ENCODE measurements at places on chromosomes 11 and 22. TPM values are rescaled to one million over a fixed set of nuclear protein-coding genes. Genes with fewer than 3 reads are reported as not detected.

DNA sequence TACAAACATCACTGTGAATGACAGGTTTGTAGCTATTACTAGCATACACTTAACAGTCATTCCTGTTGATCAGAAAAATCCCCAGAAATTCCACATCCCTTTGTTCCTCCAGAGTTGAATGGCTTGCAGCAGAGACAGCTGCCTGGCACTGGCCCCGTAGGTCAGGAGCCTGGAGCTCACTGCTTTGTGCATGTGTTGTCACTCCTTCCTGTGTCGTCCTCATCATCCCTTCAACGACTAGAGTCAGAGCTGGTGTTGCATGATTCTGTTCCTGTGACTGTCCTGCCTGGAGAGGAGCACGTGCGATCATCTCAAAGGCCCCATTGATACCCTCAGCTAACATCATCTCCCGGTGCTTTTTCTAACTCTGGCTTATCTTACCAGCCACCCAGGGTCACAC, 58.3 kb downstream of the LDLRAD3 start:
- no peak overlapping the region for H3K27ac ChIP-seq
- H3K4me3 ChIP-seq = no peak overlapping the region
- no peak for DNase-seq
- H3K36me3 ChIP-seq = no peaks in the 10 kb centered on the region
- peaks cover 4% of the 10 kb centered on the region for H3K4me1 ChIP-seq

- peaks cover 39% of the 10 kb centered on the region for H3K27me3 ChIP-seq
- no peak overlapping the region for H3K27ac ChIP-seq
These were observed 76.3 kb upstream of the IGLL5 start for GRCh38 chr22:22811016-22812009.

GRCh38 chr11:9577556-9577955, 4.1 kb downstream of the WEE1 start:
- DNase-seq = no peak
- H3K4me1 ChIP-seq = peaks cover 49% of the 10 kb centered on the region
- H3K27me3 ChIP-seq = no peaks in the 10 kb centered on the region
- peaks cover 23% of the 10 kb centered on the region for H3K36me3 ChIP-seq

- peaks cover 4% of the 10 kb centered on the region for H3K4me1 ChIP-seq
- no peaks in the 10 kb centered on the region for H3K36me3 ChIP-seq
- no peak overlapping the region for H3K27ac ChIP-seq
- no peak overlapping the region for H3K4me3 ChIP-seq
These were observed 541.2 kb downstream of the BUD13 start for GRCh38 chr11:116231543-116231942.

- no peaks in the 10 kb centered on the region for H3K36me3 ChIP-seq
- no peak for DNase-seq
- peaks cover 17% of the 10 kb centered on the region for H3K4me1 ChIP-seq
These were observed 1339.5 kb downstream of the BRD1 start for GRCh38 chr22:48488149-48488551.

- H3K4me3 ChIP-seq = peak overlapping the region; percentile 93
- DNase-seq = no peak
- peaks cover 3% of the 10 kb centered on the region for H3K27me3 ChIP-seq
- peaks cover 42% of the 10 kb centered on the region for H3K4me1 ChIP-seq
- no peaks in the 10 kb centered on the region for H3K36me3 ChIP-seq
These were observed 10.8 kb downstream of the YPEL4 start for GRCh38 chr11:57638811-57639320.

GRCh38 chr11:65427691-65428577, 5.3 kb downstream of the NEAT1 start:
- peaks cover 81% of the 10 kb centered on the region for H3K36me3 ChIP-seq
- no peaks in the 10 kb centered on the region for H3K27me3 ChIP-seq
- DNase-seq = no peak

- H3K27ac ChIP-seq = no peak overlapping the region
- H3K36me3 ChIP-seq = no peaks in the 10 kb centered on the region
- H3K4me1 ChIP-seq = peaks cover 98% of the 10 kb centered on the region
- DNase-seq = no peak
- no peak overlapping the region for H3K4me3 ChIP-seq
- H3K27me3 ChIP-seq = no peaks in the 10 kb centered on the region
These were observed 5.6 kb downstream of the MAPK1 start for GRCh38 chr22:21861851-21862250.

DNA sequence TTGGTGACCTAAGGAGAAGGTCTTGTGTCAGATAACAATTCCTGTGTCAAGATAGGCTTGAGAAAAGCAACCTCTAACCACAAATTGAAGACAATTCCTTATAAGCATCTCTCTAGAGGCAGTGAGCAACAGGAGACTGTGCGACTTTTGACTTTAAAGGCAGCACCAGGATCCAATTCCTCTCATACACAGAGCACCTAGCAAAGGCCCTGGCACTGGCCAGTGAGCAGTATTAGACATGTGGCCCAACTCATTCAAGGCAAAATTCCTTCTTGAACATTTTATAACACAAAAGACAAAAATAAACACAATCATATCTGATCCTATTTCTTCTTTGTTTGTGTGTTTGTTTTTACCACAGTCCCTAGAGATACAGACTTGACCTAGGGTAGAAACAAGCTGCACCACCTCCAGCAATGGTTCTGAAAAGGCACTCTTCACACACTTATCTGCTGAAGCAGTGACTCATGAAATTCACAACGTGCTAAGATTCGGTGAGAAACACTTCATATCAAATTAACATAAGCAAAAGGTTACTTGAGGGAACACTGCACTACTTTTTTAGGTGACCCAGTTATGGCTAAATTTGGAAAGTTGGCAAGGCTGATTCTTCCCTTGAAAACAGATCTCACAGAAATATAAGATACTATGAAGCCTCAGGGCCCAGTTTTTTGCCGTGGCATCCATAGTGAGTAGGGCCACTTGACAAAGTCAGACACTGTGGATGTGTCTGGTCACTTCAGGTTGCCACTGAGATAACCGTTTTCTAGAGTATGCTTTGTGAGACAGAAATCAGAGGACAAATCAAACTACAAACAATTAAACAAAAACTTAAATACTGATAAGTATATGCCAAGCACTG, 1018.9 kb downstream of the DLG2 start:
- H3K27me3 ChIP-seq = no peaks in the 10 kb centered on the region
- peak overlapping the region; percentile 73 for H3K27ac ChIP-seq
- H3K4me3 ChIP-seq = no peak overlapping the region
- peaks cover 23% of the 10 kb centered on the region for H3K4me1 ChIP-seq

- H3K36me3 ChIP-seq = no peaks in the 10 kb centered on the region
- H3K4me3 ChIP-seq = no peak overlapping the region
- no peak for DNase-seq
- H3K27me3 ChIP-seq = peaks cover 20% of the 10 kb centered on the region
- no peaks in the 10 kb centered on the region for H3K4me1 ChIP-seq
These were observed 15.7 kb upstream of the FBXO3 start for GRCh38 chr11:33790040-33790439.

DNA sequence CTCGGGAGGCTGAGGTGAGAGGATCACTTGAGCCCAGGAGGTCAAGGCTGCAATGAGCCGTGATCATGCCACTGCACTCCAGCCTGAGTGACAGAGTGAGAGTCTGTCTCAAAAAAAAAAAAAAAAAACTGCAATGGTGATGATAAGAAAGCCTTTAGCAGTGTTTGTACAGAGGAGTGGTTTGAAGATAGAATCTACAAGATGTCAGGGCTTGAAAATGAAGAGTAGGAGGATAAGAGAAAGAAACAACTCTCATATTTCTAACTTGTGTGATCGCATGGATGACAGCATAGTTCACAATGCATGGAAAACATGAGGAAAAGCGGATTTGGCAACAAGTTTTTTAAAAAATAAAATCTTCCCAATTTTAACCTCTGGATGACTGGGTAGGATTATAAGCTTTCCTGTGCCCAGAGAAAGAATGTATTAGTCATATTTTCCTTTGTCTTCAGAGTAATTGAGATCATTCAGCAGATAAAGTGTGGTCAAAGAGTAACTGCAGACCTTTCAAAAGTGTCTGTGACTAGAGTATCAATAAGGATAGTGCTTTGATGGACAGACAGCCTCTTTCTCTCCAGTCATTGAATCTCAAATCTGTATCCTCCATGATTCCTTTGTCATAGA, 328.1 kb downstream of the CASP12 start:
- H3K4me1 ChIP-seq = no peaks in the 10 kb centered on the region
- DNase-seq = no peak
- H3K27me3 ChIP-seq = no peaks in the 10 kb centered on the region
- H3K27ac ChIP-seq = no peak overlapping the region
- no peaks in the 10 kb centered on the region for H3K36me3 ChIP-seq

DNA sequence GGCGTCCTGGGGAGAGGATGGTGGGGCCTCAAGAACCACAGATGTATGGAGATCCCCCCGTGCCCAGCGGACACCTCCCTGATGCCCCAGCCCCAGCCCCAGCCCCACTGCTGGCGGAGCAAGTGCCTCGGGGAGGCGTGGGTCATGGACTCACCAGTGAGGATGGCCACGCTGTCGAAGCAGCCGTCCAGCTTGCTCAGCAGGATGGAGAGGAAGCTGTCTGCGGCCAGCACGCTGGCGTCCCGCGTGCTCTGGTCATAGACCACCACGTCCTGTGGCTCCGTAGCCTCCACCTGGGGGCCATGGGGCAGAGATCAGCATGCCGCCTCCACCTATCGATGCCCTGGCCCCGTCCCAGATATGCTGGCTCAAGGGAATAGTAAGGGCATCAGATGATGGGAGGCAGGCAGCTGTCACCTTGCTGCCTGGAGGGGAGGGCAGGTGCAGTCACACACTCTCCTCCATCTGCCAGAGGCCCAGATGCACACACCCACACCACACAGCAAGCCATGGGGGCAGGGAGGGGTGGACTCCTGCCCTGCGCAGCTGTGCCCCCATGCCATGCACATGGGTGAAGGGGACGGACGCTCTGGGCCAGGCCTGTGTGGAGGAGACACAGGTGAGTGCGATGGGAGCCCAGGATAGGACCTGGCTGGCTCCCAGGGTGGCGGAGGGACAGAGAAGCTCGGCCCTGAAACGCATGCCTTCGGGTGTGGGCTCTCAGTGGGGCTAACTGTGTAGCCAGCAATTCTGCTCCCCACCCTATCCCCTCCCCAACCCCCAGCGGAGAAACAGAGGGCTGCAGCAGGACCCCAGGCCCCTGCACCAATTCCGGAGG, 8.2 kb downstream of the DUSP8 start:
- H3K36me3 ChIP-seq = peaks cover 21% of the 10 kb centered on the region
- H3K4me1 ChIP-seq = peaks cover 74% of the 10 kb centered on the region
- H3K4me3 ChIP-seq = no peak overlapping the region
- no peaks in the 10 kb centered on the region for H3K27me3 ChIP-seq
- no peak for DNase-seq

DNA sequence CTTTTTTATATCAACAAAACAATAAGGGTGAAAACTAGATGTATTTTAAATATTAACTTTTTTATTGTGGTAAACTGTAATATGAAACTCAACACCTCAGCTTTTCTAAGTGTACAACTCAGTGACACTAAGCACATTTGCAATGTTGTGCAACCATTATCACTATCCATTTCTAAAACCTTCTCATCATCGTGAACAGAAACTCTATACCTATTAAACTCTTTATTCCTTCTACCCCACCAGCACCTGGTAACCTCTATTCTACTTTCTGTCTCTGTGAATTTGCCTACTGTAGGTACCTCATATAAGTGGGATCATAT, 9.4 kb downstream of the HORMAD2 start:
- peaks cover 45% of the 10 kb centered on the region for H3K27me3 ChIP-seq
- no peaks in the 10 kb centered on the region for H3K36me3 ChIP-seq
- no peaks in the 10 kb centered on the region for H3K4me1 ChIP-seq
- no peak overlapping the region for H3K27ac ChIP-seq

- DNase-seq = no peak
These were observed 17.9 kb downstream of the ASPHD2 start for GRCh38 chr22:26446808-26447515.

GRCh38 chr11:29211202-29211601, 805.6 kb downstream of the KCNA4 start:
- no peak overlapping the region for H3K27ac ChIP-seq
- no peaks in the 10 kb centered on the region for H3K4me1 ChIP-seq
- H3K36me3 ChIP-seq = no peaks in the 10 kb centered on the region
- DNase-seq = no peak

DNA sequence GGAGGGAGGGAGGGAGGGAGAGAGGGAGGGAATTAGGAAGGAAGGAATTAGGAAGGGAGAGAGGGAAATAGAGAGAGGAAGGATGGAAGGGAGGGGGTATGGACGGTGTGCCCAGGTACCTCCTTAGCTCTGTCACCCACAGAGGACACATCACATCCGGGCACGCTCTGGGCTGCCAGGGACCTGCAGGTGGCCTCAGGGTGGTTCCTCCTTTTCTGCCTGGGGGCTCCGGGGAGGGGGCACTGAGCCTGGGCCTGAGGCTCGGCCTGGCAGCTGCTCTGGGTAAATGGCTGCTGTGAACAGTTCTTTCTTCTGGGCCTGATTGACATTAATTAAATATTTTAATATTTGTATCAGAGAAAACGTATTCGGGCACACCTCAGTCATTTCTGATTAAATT, 733.5 kb downstream of the BRD1 start:
- no peak overlapping the region for H3K4me3 ChIP-seq
- H3K27me3 ChIP-seq = peaks cover 75% of the 10 kb centered on the region
- DNase-seq = no peak
- H3K4me1 ChIP-seq = no peaks in the 10 kb centered on the region
- no peak overlapping the region for H3K27ac ChIP-seq

- no peak for DNase-seq
- no peak overlapping the region for H3K4me3 ChIP-seq
- H3K36me3 ChIP-seq = no peaks in the 10 kb centered on the region
- H3K27me3 ChIP-seq = no peaks in the 10 kb centered on the region
- H3K27ac ChIP-seq = no peak overlapping the region
These were observed 58.9 kb upstream of the MYEOV start for GRCh38 chr11:69234740-69235710.

DNA sequence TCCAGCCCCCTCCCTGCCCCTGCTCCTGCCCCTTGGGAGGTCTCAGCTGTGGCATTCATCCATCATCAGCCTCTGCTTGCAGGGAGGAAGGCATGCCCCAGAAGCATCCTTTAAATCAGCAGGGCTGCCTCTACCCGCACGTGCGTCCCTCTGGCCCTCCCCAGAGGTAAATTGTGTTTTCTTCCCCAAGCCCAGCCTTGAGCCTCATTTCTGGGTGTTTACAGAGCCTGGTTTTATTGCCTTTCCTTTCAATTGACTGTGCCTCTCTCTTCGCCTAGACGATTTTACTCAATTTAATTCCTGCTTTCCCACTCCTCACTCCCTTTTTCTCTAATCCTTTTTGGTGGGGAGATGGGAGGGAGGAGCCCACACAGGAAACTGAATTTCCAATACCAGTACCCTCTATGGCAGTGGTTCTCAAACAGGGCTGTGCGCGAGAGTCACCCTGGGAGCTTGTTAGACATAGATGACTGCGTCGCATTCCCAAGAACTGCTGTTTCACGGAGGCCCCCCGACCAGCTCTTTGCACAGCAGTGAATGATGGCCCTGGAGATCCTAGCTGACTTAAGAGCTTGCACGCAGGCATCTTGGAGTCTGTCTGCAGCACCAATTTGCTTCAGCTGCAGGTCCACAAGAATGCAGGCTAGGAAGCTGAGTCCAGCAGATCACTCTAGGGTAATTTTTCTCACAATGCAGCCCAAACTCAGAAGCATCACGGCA, 15.1 kb upstream of the OAF start:
- H3K36me3 ChIP-seq = no peaks in the 10 kb centered on the region
- H3K4me1 ChIP-seq = peaks cover 9% of the 10 kb centered on the region
- H3K27ac ChIP-seq = no peak overlapping the region
- DNase-seq = no peak
- no peak overlapping the region for H3K4me3 ChIP-seq

The LRRC75B gene
- total RNA-seq = 5.6 TPM

The SCGB2A2 gene
- total RNA-seq = not detected

The C11orf86 gene
- total RNA-seq = not detected

The HEPN1 gene
- not detected for total RNA-seq

The USP35 gene
- 5.8 TPM for total RNA-seq

The PKNOX2 gene
- total RNA-seq = 6.2 TPM

The DDX25 gene
- total RNA-seq = 0.14 TPM

The OR5AN1 gene
- total RNA-seq = not detected

The FAM180B gene
- total RNA-seq = 0.22 TPM

The BEST1 gene
- total RNA-seq = 0.58 TPM

The PUS3 gene
- 7.7 TPM for total RNA-seq

The HPX gene
- total RNA-seq = 0.44 TPM

Data from left ventricle myocardium inferior (tissue), 1 donor.